ENCODE measurements at places on chromosomes 16 and 17.

- DNase-seq = no peak
Measured at GRCh38 chr17:66337866-66338485, 35.6 kb downstream of the PRKCA start.

DNA sequence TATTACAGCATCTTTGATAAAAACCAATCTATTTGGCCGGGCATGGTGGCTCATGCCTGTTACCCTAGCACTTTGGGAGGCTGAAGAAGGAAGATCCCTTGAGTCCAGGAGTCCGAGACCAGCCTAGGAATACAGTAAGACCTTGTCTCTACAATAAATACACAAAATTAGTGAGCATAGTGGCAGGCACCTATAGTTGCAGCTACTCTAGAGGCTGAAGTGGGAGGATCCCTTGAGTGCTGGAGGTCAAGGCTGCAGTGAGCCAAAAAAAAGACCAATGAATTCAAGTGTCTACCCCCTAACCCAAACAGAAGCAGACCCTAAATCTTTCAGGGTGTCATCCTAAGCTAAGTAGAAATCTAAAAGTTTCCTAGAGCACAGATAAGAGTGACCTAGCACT, 7.3 kb upstream of the MEIOC start:
- DNase-seq = no peak

- no peak for DNase-seq
Measured at GRCh38 chr16:53998966-53999522, 287.5 kb downstream of the IRX3 start.

DNA sequence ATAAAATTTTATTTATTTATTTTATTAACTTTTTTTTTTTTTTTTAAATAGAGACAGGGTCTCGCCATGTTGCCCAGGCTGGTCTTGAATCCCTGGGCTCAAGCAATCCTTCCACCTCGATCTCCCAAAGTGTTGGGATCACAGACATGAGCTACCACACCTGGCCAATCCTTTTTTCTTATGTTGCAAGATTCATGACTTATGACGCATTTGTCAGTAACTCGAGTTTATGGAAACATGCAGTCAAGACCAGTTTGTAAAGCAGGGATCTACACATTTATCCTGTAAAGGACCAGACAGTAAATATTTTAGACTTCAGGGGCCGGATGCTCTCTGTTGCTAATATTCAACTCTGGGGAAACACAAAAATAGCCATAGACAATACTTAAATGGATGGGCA, 9.4 kb upstream of the MAP2K6 start:
- DNase-seq = no peak

DNA sequence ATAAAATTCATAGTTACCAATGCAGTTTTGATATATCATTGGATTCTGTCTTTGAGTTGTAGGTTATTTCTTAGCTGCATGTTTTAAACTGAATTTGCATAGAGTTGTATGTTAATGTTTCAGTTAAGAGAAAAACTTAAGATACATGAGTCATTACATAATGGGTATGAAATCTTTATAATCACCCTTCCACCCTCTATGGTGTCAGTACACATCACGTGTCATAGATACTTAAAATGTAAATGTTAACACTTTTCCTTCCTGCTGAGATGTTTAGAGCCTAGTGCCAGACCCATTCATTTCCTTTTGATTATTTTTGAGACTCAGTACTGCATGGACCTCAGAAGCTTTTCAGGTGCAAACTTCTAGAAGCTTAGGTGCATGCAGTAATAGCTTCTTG, 20.5 kb downstream of the ZNF207 start:
- no peak for DNase-seq

DNA sequence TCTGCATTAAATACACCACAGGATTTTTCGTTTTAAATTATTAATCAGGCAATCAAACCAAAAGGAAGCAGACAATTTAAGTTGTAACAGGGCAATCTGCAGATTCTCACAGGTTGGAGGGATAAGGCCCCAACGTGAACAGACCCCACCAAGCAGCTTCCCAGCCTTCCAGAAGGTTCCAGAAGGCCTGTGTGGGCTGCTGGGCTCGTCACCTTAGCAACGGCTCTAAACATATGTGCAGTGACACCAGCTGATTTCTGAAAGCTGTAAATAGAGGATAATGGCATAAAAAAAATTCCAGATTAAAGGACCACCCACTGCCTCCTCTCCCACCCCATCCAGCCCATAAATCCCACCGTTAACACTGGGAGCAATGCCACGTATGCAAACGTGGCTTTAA, 123.8 kb downstream of the ZNF778 start:
- no peak for DNase-seq

DNA sequence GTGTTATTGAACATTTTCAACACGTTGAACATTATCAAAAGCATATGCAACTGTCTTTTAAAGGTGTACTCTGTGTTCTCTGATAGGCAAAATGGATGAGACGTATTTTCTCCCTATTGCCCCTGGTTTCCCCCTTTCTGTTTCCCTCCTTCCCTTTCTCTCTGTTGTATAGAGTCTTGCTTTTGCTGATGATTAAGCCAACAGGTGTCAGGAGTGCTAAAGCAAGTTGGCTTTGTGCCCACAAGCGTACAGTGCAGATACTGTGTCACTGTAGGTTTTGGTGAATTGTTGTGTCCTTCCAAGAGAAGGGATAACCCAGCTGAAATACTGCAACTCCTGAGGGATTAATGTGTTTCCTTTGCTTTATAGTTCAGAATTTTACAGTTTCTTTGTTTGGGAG, 74.4 kb downstream of the COX10 start:
- no peak for DNase-seq

GRCh38 chr17:12982224-12982623, 35.6 kb downstream of the ELAC2 start:
- DNase-seq = peak; percentile 49

GRCh38 chr17:27906623-27907022, 13.5 kb upstream of the LYRM9 start:
- DNase-seq = no peak

GRCh38 chr16:86511317-86512161, 1.2 kb downstream of the FOXF1 start:
- no peak for DNase-seq

DNA sequence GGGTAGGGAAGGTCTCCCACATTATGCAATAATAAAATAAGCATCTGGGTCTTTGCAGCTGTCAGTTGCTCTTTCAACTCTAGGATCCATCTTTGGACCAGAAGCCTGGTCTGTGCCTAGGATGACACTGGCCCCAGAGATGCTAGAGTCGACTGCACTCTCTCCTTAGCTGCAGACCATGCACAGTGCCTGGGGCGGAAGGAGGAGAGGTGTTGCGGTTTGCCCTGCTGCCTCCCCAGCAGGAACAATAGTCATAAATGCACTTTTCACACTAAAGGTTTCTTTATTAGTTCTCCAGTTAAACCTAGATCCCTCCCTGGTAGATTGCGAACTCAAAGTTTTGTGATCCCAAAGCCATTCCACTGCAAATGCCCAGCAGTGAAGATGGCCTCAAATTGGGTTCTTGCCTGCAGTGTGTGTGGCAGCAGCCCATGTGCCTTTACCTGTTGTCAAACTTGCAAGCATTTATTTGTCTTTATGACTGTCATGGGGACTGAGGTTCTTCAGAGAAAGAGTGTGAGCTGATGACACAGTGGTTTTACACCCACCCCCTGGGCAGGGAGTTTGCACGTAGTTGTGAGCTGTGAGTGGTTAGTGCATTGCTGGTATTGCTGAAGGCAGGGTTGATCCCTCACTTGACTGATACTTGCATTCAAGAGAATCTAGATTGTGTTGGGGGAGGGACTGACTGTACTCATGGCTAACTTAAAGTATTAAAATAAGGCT, 10.3 kb downstream of the ATXN1L start:
- peak; percentile 29 for DNase-seq

GRCh38 chr16:3459401-3460090, 16.1 kb downstream of the NAA60 start:
- no peak for DNase-seq

- DNase-seq = no peak
Measured at GRCh38 chr17:17493249-17493985, 2.8 kb downstream of the RASD1 start.

- no peak for DNase-seq
Measured at GRCh38 chr17:3974138-3974687, 10.0 kb upstream of the ATP2A3 start.

DNA sequence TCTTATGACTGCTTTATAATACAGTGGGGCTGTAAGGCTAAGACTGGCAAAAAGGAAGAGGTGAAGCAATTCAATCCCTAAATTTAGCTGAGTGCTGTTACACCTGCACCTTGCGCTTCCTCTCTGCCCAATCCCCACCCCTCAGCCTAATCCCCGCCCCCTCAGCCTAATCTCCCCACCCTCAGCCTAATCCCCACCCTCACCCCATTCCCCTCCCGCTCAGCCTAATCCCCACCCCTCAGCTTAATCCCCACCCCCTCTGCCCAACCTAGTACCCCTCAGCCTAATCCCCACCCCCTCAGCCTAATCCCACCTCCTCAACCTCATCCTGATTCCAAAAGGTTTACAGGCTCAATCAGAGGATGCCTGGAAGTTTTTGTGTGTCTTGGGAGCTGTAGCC, 155.5 kb downstream of the PMP22 start:
- DNase-seq = no peak

- no peak for DNase-seq
Measured at GRCh38 chr17:32315171-32315570, 26.8 kb downstream of the C17orf75 start.

GRCh38 chr17:17957584-17957916, 14.7 kb downstream of the TOM1L2 start:
- no peak for DNase-seq

DNA sequence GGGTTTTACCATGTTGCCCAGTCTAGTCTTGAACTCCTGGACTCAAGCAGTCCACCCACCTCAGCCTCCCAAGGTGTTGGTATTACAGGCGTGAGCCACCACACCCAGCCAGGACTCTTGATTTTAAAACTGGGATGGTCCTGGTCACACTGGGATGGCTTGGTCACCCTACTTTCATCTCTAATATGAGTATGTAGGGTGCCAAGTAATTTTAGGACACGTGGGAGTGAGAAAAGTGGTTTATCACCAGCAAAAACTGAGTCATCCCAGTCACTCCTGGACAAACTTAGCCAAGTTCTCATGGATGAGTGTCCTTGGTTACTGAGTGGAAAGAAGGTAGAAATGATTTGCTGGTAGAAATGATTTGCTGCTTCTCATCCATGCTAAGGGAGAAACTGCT, 9.9 kb downstream of the CLEC19A start:
- no peak for DNase-seq

DNA sequence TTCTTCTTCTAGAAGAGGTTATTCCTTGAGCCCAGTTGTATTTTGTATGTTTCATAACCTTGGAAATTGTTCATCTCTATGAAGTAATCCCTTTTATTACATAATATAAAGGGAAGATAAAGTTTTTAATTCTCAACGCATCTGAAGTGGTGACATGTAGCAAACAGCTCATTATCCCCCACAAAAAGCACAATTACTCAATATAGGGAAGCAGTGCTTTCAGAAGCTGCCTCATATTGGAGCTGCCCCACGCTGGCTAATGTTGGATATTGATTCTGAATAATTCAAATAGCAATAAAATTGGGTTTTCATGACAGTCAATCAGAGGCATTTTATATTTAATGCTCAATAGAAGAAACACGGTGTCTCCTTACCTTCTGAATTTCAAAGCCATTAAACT, 604.3 kb upstream of the RBFOX1 start:
- DNase-seq = no peak
